Right lung (tissue), 10 donors: ENCODE measurements at places on chromosomes 12 and 14.

DNA sequence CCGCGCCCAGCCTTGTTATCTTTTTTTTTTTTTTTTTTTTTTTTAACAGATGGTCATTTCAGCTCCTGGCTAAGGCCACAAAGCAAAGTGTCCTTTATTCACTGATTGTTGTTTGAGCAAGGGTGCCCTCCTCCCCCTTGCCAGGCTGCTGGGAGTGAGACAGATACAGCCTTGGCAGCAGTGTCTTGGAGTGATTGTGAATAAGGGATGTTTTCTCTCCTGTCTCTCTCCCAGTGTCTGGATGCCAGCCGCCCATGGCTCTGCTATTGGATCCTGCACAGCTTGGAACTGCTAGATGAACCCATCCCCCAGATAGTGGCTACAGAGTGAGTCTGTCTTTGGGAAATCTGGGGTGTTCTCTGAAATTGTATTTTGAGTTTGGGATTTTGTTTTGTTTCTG lies 28.7 kb downstream of the FNTB start:
- no peak for DNase-seq

DNA sequence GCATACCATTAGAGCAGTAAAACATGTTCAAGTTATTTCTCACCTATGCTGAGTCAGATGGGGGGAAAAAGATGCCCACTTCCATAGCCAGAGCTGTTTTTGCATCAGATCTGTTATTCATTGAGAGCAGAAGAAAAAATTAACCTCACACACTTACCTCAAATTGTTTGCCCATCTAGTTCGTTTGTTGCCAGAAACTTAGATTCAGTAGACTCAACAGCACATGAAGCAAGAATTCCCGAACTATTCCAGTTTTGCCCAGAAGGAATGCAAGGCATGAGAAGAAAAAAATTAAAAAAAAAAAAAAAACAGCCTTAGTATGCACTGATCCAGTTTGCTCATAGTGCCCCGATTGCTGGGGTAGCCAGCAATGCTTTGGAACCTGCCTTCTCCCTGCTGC lies 12.4 kb upstream of the DPF3 start:
- no peak for DNase-seq

DNA sequence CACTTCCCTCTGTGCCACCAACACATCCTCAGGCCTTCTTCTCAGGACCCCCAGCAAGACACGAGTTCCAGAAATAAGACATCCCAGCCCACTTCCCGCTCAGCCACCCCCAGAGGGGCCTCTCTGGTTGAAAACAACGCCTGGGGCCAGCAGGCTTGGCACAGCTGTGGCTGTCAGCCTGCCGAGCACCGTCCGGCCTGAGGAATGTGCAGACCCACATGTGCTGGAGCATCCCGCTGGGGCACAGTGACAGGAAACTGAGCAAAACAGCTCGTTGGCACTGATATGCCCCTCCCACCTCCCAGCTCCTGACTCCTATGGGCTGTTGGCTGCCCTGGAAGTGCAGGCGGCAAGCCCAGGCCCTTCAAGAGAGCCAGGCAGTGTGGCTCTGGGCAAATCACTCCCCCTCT lies 1.4 kb downstream of the SYNE3 start:
- DNase-seq: no peak

GRCh38 chr14:61260939-61261776 lies 20.0 kb downstream of the TMEM30B start:
- no peak for DNase-seq

DNA sequence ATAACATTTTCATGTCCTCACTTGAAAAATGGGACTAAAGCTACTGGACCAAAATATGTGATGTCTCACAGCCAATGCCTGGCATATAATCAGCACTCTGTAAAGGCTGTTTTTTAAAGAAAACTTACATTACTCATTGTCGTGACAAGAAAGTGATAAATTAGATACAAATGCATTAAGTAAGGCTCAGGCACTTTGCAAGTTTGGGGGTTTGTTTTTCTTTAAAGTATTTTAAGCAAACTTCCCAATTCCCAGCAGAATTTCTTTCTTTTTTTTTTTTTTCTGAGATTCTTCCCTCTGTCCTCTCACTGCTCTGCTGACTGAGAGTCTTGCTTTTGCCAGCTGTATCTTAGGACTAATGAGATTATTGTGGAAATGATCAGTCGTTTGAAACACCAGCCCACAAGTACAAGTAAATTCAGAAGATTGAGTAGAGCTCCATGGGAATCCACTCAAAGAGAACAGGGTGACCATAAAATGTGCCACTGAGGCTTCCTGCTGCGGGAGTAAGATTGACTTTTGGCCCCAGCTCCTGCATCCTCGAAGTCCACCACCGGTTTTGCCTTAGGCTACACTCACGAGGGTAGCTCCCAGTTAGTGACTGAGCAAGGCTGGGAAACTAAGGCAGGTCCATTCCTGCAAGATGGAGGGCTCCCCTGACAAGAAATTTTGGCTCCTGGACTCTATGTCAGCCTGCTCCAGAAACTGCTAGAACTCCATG lies 82.8 kb downstream of the TMTC1 start:
- no peak for DNase-seq

DNA sequence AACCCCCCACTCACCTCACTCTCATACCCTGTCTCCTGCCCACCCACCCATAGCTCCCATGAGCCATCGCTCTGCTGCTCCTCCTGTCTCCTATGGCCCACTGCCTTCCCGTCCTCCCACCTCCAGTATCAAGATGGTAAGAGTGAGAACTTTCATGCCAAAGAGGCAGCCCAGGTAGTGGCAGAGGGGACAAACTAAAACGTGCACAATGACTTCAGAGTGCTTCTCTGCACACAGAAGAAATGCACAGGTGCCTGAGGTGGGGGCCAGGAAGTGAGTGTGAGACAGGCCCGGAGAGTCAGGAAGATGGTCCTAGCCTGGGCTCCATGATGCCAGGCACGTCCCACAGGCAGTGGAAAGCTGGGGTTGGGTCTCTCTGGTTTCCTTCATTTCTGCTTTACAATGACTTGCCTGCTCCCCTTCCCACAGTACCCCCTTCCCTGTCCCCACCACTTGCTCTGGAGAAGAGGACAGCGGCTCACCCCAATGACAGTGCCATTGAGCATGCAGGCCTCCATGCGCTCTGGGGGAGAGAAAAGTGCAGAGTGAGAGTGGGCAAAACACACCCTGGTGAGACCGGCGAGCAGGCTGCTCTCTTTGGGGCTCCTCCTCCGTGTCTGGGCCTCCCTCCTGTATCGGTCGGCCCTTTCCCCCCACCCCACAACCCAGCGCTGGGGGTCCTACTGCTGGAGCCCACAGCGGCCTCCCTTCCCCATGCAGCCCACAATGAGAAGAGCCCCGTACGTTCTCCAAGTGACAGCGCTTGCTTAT lies 22.8 kb upstream of the ANO2 start:
- no peak for DNase-seq

GRCh38 chr12:64682572-64683277 lies 72.4 kb downstream of the RASSF3 start:
- DNase-seq: peak; percentile 79

GRCh38 chr14:64324461-64324860 lies 30.3 kb upstream of the ESR2 start:
- DNase-seq: no peak

DNA sequence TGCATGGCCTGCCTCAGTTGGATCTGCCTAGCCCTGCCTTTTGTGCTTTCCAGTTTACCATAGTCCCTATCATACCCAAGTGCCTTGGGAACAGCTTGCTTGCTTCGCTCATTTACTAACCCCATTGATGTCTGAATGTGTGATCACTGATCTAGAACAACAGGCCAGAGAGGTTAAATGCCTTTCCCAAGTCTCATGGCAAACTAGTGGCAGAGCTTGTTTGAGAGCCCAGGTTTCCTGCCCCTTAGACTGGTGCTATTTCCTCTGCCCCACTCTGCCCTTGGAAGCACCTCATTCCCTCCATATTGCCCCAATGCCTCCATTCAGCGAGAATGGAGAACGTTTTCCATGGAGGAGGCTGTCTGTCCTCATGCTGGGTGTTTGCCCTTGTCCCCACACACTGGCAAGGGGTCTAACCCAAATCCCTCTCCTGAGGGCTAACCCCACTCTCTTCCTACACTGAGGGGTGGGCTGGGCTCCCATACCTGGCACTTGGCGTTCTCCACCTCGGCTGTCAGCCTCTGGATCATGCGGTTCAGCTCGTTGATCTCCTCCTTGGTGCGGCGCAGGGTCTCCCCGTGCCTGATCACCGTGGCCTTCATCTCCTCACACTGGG lies 19.8 kb downstream of the KRT7 start:
- DNase-seq: no peak

- DNase-seq: peak; percentile 23
These were observed 22.9 kb downstream of the ETFBKMT start for GRCh38 chr12:31682136-31682962.
